Stimulated activated CD4-positive, alpha-beta T cell treated with anti-CD3 and anti-CD28 coated beads, Interleukin-1b, Interleukin-23, amount 100 ng/mL, for 1 hour (primary cell): ENCODE measurements at places on chromosomes 13 and 19.

GRCh38 chr19:15200553-15201364 is at the start of gene NOTCH3:
Gene NOTCH3, minus strand, starts transcription at chr19:15200995. Its CDS starts 90 bp downstream, at chr19:15200905.
- DNase-seq, result no peak

DNA sequence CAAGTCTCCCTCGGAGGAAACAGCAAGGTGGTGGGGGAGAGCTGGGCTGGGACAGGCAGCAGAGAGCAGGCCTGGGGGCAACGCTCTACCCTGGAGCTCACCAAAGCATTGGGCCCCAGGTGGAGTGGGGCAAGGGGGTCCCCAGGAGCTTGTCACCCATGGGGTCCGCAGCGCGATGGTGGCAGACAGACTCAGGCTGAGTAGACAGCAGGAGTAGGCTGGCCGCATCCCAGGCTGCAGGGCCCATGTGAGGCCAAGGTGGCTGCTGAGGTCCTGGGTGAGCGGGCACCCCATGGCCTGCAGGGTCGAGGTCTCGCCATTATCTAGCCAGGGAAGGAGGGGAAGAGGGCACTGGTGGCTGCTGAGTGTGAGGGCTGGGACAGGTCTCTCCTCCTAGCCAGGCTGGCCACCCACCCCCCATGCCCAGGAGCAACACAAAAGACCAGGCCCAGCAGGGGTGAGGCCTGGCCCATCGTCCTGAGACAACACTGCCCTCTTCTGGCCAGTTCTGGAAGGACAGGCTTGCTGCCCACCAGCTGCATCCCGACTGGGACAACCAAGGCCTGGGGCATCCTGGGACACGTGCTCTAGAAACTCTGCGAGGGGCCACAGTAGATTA is 33.1 kb downstream of the CEBPG start:
- DNase-seq, result peak; percentile 68

GRCh38 chr13:33690354-33690753 is 127.6 kb upstream of the RFC3 start:
- DNase-seq, result no peak

- no peak for DNase-seq
Measured at GRCh38 chr13:99103536-99103935, 97.1 kb upstream of the UBAC2 start.

DNA sequence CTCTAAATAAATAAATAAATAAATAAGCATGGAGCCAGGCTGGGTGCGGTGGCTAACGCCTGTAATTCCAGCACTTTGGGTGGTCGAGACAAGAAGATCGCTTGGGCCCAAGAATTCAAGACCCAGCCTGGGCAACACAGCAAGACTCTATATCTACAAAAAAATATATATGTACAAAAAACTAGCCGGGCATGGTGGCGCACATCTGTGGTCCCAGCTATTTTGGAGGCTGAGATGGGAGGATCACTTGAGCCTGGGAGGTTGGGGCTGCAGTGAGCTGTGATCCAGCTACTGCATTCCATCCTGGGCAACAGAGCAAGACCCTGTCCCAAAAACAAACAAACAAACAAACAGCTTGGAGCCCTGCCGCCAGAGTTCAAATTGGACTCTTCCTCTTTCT is 2.7 kb downstream of the ACTMAP start:
- no peak for DNase-seq

GRCh38 chr19:48512504-48513288 is 1.1 kb upstream of the LMTK3 start:
- DNase-seq, result no peak

DNA sequence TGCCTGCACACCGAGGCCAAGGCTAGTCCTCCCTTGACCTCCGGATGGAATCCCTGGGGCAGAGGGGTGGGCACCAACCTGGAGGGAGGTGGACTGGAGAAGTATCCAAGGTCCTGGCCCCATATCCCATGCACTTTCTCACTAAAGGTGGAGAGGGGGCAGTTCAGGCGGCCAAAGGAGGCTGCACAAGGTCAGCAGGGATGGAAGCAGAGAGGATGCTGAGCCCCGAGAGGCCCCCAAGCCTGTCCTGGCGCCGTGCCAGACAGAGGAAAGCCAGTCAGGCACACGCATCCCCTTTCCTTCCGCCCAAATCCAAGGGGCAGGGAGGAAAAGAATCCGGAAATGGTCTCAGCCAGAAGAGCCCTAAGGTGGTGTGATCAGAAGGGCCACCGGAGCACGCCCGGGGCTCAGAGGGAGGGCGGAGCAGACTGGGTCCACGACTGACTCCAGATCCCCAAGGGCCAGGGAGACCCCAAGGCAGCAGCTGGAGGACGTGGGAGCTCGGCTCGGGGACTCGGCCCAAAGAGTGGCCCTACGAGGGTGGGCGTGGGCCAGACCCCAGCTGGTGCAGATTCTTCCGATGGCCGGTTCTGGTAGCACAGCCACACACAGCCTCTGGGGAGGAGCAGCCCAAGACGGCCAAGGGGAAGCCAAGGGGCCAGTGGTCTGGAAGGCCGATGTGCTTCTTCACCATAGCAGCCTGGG is 60.0 kb downstream of the MLLT1 start:
- DNase-seq, result no peak

GRCh38 chr19:27846944-27847343 is 1366.0 kb downstream of the UQCRFS1 start:
- no peak for DNase-seq
